HFFc6 (cell line): ENCODE measurements at places on chromosomes 16 and 17. TPM values are rescaled to one million over a fixed set of nuclear protein-coding genes. Genes with fewer than 3 reads are reported as not detected.

DNA sequence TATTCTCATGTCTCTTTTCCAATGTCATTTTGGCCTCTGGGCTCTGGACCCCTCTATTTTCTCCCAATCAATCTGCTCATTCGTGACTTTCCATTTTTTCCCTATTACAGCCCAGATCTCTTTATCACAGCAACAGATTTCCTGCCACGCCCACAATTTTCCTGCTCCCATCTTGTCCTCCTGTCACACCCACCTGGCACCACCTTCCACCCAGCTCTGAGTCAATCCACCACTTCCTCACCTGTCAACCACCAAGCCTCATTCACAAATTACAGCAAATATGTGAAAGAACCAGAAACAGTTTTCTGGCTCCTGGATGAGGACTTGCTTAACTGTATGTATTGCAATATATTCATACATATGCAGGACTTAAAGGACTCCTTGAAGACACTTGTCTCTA, 311.3 kb downstream of the GRIN2A start:
- no peak for DNase-seq

GRCh38 chr17:4560421-4560820, at the start of gene GGT6:
Gene GGT6, minus strand, starts transcription at chr17:4560577. Its CDS starts 56 bp downstream, at chr17:4560521.
- DNase-seq: no peak

- peak; percentile 74 for DNase-seq
These were observed 93.7 kb downstream of the PMP22 start for GRCh38 chr17:15171167-15172047.

- no peak for DNase-seq
These were observed 675.3 kb downstream of the MAF start for GRCh38 chr16:78925083-78925767.

- no peak for DNase-seq
These were observed 17.5 kb downstream of the GP2 start for GRCh38 chr16:20309786-20310185.

- no peak for DNase-seq
These were observed 323.0 kb downstream of the CBLN1 start for GRCh38 chr16:48958681-48959080.

GRCh38 chr16:29745853-29746345, at the start of gene C16orf54:
Gene C16orf54, minus strand, starts transcription at chr16:29745990. Its CDS starts 1,039 bp downstream, at chr16:29744951.
- DNase-seq: no peak

- DNase-seq: no peak
These were observed 38.8 kb upstream of the HS3ST3A1 start for GRCh38 chr17:13640551-13640950.

DNA sequence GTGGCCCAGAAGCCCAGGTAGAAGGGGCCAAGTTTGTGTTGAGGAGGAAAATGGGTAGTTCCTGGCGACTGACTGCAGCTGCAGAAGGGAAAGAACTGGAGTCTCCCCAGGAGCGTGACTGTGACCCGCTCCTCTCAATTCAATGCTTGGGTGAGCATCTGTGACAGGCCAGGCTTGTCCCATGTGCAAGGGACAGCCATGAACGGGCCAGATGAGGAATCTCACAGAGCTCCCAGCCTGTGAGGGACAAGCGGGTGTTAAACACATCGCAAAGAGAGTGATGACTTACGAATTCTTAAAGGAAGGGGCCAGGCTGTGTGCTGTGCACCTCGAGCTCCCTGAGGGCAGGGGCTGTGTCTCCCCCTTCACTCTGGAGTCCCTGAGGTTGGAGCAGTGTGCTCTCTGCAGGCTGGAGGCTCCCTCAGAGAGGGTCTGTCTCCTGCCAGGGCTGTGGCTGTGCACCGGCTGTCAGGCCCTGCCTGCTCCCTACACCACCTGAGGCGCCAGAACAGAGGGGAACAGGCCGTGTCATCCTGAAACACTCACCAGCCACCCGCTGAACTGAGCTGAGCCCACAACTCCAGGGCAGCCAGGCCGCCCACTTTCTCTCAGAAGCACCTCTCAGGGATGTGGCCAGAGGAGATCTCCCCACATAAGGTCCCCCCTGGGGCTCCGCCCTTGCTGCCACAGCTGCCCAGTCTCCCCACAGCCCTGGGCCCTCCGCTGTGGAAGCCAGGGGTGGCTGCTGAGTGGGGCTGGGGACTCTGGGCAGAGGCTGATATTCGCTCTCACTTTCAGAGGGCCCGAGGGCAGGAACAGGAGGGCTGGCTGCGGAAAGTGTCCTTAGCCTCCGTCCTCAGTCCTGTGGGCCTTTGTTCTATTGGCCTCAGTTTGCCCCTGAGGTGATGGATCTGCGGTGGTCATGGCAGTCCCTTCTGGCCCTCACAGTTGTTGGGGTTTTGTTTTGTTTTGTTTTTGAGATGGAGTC, 25.7 kb upstream of the NXPH3 start:
- no peak for DNase-seq

- no peak for DNase-seq
These were observed 998 bp upstream of the TMEM11 start for GRCh38 chr17:21214777-21215541.

- DNase-seq: no peak
These were observed 7.6 kb downstream of the CLEC10A start for GRCh38 chr17:7072406-7072805.

GRCh38 chr17:39306509-39307212, 80.9 kb upstream of the STAC2 start:
- DNase-seq: peak; percentile 15

DNA sequence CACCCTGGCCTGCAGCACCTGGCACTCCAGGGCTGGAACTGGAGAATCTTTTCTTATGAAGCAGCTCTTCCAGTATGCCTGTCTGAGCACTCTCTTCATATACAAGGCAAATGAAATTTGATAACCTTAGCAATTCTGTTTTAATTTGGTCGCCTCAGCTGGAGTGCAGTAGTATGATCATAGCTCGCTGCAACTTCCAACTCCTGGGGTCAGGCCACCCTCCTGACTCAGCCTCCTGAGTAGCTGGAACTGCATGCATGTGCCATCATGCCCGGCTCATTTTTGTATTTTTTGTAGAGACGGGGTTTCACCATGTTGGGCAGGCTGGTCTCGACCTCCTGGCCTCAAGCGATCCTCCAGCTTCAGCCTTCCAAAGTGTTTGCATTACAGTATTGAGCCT, 140.8 kb upstream of the CHMP6 start:
- no peak for DNase-seq

DNA sequence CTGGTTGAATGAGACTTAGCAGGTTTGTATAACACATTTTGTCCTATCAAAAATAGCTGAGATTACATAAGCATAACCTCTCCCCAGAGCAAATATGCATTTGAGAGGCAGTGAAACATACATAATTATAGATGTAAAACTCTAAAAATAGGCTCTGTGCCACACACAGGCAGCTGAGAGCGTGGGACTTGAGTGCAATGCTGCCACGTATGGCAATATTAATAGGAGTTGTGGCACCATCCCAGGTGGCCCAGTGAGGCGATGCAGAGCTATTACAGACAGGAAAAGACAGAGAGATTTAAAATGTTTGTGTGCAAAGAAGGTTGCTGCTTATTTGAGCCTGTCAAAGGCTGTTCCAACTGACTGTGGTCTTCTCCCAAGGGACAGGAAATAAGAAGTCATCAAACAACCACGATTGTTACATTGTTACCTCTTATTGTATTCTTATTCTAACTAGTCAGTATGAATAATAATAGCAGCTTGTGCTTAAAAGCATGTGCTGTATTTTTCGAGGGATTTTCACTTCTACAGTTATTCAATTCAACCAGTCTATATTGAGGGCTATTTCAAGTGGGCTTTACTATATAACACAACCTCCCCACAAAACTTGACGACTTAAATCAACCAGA, 116.5 kb downstream of the SALL1 start:
- no peak for DNase-seq

GNGT2 gene
- total RNA-seq: not detected in 2 replicates

HAP1 gene
- total RNA-seq: 0.09 to 0.15 TPM in 2 of 3 replicates, not detected in the other

COX11 gene
- 34.8 to 41.7 TPM (median 35.5 TPM) in 3 replicates for total RNA-seq

MMP15 gene
- 1.2 to 3.6 TPM (median 3.0 TPM) in 3 replicates for total RNA-seq

ZACN gene
- total RNA-seq: not detected in 3 replicates
